ENCODE measurements at places on chromosomes 3 and 15.

- no peak for DNase-seq
These were observed 127.6 kb downstream of the SMAD6 start for GRCh38 chr15:66829551-66830121.

GRCh38 chr15:68054628-68055223, 611 bp downstream of the PIAS1 start:
- DNase-seq = no peak

DNA sequence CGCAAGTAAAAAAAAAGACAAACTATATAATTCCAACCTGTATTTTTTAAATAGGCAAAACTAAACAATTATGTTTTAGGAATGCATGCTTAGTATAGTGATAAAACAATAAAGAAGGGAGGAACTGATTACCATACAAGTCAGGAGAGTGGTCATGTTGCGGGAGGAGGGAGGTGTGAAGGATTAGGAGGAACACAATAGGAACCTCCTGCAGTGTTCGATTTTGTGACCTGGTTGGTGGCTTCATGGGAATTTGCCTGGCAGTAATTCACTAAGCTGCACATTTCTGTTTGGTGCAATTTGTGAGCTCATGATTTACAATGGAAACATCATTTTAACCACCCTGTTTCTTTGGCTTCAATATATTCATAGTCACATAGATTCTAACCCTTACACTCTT, 78.3 kb downstream of the TPRA1 start:
- no peak for DNase-seq

DNA sequence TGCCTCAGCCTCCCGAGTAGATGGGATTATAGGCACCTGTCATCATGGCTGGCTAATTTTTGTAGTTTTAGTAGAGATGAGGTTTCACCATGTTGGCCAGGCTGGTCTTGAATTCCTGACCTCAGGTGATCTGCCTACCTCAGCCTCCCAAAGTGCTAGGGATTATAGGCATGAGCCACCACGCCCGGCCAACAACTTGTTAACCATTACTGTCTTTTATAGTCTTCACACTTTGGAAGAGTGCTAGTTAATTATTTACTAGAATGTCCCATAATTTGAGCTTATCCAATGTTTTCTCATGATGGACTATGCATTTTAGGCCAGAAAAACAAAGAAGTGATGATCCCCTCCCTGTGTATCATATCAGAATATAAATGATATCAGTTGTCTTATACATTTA, 288.6 kb upstream of the CBLB start:
- no peak for DNase-seq

GRCh38 chr3:148026009-148026588, 616.9 kb downstream of the ZIC1 start:
- no peak for DNase-seq

GRCh38 chr3:191070762-191071403, 128.2 kb upstream of the OSTN start:
- no peak for DNase-seq

DNA sequence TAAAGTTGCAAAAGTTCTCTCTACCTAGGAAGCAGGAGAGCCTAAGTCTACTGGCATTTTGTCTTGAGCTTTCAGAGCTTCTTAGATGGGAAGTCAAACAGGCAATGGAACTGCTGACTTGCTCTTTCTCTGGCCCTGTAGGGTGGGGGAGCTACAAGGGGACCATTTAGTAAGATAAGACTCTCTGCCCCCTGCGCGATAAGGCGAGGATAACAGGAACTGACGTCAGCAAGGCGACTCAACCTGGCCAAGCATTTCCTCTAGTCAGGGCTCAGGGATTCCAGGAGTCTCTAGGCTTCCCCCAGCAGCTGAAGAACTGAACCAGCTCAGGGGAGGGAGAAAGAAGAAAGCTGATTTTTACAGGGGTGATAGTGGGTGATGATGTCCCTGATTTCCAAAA, 5.8 kb downstream of the RARB start:
- no peak for DNase-seq

- no peak for DNase-seq
These were observed 366.8 kb downstream of the ZIC1 start for GRCh38 chr3:147775816-147776530.

- no peak for DNase-seq
These were observed 17.7 kb upstream of the SENP7 start for GRCh38 chr3:101530686-101531047.

DNA sequence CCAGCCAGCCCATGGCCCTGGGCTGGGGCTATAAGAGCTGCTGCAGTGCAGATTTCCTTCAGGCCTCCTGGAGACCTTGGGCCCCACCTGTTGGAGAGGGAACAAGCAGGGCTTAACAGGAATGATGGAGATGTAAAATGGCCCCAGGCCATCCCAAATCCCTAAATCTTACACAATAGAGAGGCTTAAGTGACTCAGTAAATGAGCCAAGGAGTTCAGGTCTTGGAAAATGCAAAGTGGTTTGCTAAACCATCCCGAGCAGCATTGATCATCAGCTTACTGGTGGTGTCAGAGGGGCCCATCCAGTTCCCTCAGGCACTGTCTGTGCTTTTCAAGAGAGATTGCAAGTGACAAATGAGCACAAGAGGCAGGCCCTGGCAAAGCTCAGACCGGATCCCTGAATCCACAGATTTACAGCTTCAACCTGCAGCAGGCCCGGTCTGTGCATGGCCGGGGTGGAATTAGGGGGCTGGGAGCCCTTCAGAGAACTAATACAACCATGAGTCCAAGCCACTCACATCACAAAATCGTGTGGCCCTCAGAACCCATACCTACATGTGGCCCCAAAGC, 325.4 kb downstream of the UACA start:
- no peak for DNase-seq

- no peak for DNase-seq
These were observed 14.3 kb downstream of the CD47 start for GRCh38 chr3:108076564-108076963.

- DNase-seq = no peak
These were observed 118.3 kb downstream of the RFTN1 start for GRCh38 chr3:16395212-16395611.

GRCh38 chr3:31125413-31126020, 231.1 kb upstream of the GADL1 start:
- no peak for DNase-seq

DNA sequence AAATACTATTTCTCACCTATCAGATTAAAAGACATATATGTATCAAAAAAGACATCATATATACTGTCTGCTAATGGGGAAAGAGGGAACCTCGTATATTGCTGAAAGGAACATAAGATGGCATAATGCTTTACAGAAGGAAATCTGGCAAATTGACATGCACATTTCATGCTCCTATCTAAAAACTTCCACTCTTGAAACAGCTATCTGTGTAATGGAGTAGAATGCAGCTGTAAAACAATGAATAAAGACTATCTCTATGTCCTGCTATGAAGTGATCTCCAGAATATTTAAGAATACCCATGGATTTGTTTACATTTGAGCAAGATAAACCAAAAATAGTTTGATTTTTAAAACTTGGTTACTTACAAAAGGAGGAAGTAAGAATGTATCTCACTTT, 107.4 kb downstream of the TBL1XR1 start:
- no peak for DNase-seq

- DNase-seq = no peak
These were observed 52.4 kb downstream of the NEK11 start for GRCh38 chr3:131079086-131079485.

DNA sequence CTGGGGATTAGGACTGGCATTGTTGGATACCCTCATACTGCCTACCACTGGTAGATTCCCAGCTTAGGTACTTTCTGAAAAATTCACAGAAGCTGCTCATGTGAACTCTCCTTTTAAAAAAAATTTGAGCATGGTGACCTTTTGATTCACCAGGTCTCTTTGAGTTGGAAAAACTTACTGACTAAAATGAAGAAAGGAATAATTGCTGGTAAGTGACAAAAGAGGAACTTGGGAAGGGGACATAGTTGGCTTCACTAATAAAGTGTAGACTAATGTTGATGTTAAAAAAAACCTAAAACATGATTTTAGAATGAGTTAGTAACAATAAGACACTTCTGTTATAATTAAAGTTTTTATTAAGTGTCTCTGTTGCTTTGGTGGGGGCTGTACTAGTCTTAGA, 8.6 kb downstream of the VPS8 start:
- DNase-seq = no peak

GRCh38 chr3:83968356-83968755, 990.4 kb upstream of the CADM2 start:
- no peak for DNase-seq

- DNase-seq = no peak
These were observed 166.6 kb downstream of the TIGIT start for GRCh38 chr3:114460459-114460858.

GRCh38 chr3:192883512-192883911, 34.1 kb downstream of the MB21D2 start:
- no peak for DNase-seq

DNA sequence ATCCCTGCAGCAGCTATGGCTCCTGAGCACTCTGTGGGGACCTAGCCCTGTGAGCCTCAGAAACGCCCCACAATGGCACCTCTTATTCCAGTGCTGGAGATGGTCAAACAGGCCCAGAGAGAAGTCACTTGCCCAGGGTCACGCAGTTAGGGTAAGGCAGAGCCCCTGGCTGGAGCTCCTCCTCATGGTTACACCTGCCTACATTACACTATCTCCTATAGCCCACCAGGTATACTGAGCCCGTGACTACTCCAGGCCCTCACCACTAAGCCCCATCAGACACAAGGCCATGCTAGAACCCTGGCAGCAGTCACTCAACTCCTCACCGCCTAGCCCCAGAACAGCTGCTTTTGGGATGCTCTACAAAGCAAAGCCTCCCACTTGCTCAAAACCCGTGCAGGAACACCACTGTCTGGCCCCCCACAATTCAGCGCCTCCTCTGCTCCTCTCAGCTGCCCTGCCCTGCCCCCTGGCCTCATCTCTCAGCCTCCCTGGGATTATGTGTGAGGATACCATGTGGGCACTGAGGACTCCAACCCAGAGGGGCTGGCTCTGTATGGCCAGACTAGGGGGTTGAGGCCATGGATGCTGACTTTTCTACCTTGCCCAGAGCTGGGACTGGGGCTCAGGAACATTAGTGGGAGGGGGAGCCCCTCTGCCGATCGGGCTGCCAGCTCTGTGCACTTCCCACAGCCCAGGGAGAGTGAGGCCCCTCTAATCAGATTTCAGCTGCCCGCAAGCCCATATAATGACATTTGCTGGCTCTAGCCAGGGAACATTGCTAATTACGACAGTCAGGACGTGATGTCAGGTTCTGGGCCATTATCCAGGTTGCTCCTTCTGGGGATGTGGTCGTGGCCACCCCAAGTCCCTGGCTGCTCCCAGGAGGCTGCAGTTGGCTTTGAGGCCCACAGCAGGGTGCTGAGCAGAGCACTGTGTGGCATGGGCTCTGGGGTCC, 4.0 kb downstream of the NT5DC2 start:
- no peak for DNase-seq

DNA sequence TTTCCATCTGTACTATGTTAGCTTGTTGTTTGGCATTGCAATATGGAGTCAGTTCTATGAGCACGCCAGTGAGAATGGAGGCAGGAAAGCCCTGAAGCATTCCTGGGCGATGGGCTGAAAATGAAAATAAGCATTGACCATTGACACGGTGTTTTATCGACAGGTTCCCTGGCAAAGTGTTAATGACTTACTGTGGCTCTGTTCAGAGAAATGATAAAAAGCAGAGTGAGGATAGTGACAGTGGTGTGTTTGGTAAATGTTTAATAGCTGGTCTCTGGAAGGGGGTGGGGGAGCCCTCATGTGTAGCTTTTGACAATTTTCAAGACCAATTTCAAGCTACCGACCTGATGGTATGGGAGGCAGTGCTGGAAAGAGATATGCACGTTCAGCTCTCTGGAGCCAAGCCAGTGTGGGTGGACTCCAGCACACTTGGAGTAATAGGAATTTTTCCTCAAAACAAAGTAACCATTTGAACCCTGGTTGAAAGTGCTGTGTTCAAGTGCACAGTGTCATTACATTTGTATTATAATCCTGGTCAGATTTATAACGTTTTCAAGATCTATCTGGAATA, 341.7 kb upstream of the ROBO2 start:
- no peak for DNase-seq

DNA sequence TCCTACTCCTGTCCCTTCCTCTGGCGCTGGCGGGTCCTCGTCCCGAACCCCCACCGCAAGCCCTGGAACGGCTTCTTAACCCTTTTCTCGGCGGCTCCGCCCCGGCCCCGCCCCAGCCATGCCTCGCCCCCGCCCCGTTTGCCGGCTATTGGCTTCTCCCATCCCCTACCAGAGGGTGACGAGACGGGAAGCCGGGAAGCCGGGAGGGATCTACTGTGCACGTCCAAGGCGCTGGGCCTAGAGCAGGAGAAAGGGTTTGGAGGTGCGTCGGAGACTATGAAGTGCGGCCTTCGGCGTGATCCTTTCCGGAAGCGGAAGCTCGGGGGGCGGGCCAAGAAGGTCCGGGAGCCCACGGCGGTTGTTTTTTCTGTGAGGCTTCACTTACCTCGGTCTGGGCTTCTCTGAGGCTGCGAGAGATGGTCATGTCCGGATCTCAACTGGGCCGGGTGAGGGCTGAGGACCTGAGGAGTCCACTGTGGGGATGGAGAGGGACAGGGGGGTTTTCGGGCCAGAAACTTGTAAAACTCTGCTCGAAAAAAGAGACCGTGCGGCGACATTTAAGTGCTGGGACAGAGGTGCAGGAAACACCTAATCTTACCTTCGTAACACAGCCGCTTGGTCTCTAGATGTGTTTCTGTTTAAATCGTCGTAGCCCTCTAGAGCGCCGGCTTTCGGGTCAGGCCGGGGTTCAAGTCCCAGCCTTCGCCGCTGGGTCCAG, 21.4 kb downstream of the ROPN1B start:
- peak; percentile 43 for DNase-seq

GRCh38 chr3:54003136-54003535, 111.5 kb upstream of the SELENOK start:
- no peak for DNase-seq

- peak; percentile 66 for DNase-seq
These were observed at the start of gene SPINT1 for GRCh38 chr15:40843885-40844695. SPINT1 (plus strand) TSS chr15:40844048; CDS start chr15:40844555, 507 bp downstream.

All from stimulated activated CD4-positive, alpha-beta T cell treated with anti-CD3 and anti-CD28 coated beads, TNF-alpha, amount 100 ng/mL, for 48 hours (primary cell).